Dorsolateral prefrontal cortex (tissue), 122 donors: ENCODE measurements at places on chromosomes 12 and 14. TPM values are rescaled to one million over a fixed set of nuclear protein-coding genes. Genes with fewer than 3 reads are reported as not detected.

PLEKHG7 gene
- total RNA-seq: not detected

TAS2R50 gene
- total RNA-seq: 5.1 TPM

CRY1 gene
- total RNA-seq: 14.1 TPM

IFNG-AS1 gene
- 0.41 TPM for total RNA-seq

KRT77 gene
- total RNA-seq: not detected

OR4K15 gene
- total RNA-seq: not detected

ALDH2 gene
- 253 TPM for total RNA-seq

KLRG1 gene
- total RNA-seq: 5.9 TPM

VDR gene
- 0.16 TPM for total RNA-seq

EFS gene
- 25.5 TPM for total RNA-seq

TESPA1 gene
- 152 TPM for total RNA-seq

TSHR gene
- not detected for total RNA-seq

CLEC2A gene
- 1.1 TPM for total RNA-seq

PLEKHD1 gene
- 2.2 TPM for total RNA-seq

BICDL1 gene
- total RNA-seq: 51.8 TPM

TAS2R46 gene
- 2.9 TPM for total RNA-seq

HOXC5 gene
- total RNA-seq: not detected

TAS2R43 gene
- 3.7 TPM for total RNA-seq

TBK1 gene
- 28.7 TPM for total RNA-seq

EGLN3 gene
- 33.8 TPM for total RNA-seq

DENR gene
- total RNA-seq: 39.4 TPM

DAD1 gene
- 116 TPM for total RNA-seq

TMCC3 gene
- 11.3 TPM for total RNA-seq

ISCA2 gene
- 30.3 TPM for total RNA-seq

DDN gene
- total RNA-seq: 127 TPM

CYP27B1 gene
- total RNA-seq: not detected

LRRIQ1 gene
- total RNA-seq: 2.9 TPM

ANKRD13A gene
- total RNA-seq: 38.0 TPM

CCER1 gene
- total RNA-seq: not detected

KRT6A gene
- total RNA-seq: not detected

VWF gene
- total RNA-seq: 66.3 TPM

CLEC4C gene
- total RNA-seq: not detected

STYK1 gene
- 5.8 TPM for total RNA-seq

RASAL1 gene
- total RNA-seq: 42.9 TPM

PZP gene
- total RNA-seq: 0.12 TPM

P2RX7 gene
- 56.4 TPM for total RNA-seq

ZFHX2 gene
- 23.3 TPM for total RNA-seq

TAS2R8 gene
- total RNA-seq: 4.8 TPM

OASL gene
- 0.61 TPM for total RNA-seq

FNTB gene
- 38.4 TPM for total RNA-seq

SLC25A47 gene
- total RNA-seq: not detected

TTC6 gene
- 1.9 TPM for total RNA-seq

MYH6 gene
- total RNA-seq: not detected

LRRK2 gene
- 34.1 TPM for total RNA-seq

FGD4 gene
- 42.0 TPM for total RNA-seq

EPYC gene
- not detected for total RNA-seq

GDF3 gene
- not detected for total RNA-seq

OR4E2 gene
- not detected for total RNA-seq

ALKBH2 gene
- 13.1 TPM for total RNA-seq

SLCO1B1 gene
- not detected for total RNA-seq

PSMB11 gene
- total RNA-seq: not detected

PMEL gene
- total RNA-seq: not detected
